ENCODE measurements at places on chromosomes 13 and 19.

GRCh38 chr19:6886277-6886897 lies 992 bp upstream of the ADGRE1 start:
- no peak for DNase-seq

- no peak for DNase-seq
Measured at GRCh38 chr19:7224209-7224686, 70.0 kb downstream of the INSR start.

GRCh38 chr13:41645331-41645730 lies 188.0 kb downstream of the RGCC start:
- no peak for DNase-seq

DNA sequence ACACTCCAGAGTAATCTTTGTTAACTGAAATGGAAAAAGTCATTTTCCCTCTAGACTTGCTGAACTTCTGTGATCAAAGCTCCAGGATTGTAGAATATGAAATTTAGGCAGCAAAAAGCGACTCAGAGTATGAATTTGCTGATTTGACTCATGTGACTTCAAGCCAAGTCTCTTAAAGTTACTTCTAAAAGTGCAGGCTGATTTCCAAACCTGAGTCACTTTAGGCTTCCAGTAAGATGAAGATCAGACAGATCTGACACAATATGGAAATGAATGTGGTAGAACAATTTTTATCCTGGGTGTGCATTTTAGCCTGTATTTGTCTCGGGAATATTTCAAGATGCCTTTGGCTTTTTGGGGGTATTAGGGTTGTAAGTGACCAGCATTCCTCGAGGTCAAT lies 151.0 kb upstream of the TMTC4 start:
- no peak for DNase-seq

DNA sequence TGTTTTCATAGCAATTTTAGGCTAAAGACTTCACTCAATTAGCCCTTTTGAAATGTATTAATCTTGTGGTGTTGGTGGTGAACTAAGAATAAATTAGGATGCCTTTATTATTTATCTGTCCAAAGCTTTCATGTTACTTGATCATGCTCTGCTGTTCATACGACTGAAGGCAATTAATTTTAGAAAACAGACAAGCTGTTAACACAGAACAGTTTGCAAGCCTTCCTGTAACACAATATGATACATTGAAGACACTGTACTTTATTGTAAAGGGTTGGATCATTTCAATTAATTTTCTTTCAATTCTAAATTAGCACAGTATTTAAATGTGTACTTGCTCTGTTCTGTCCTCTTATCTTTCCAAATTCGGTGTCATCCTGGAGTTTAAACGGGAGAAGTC lies 794.3 kb upstream of the MIR17HG start:
- DNase-seq: no peak
